ENCODE measurements at places on chromosomes 4 and X.

DNA sequence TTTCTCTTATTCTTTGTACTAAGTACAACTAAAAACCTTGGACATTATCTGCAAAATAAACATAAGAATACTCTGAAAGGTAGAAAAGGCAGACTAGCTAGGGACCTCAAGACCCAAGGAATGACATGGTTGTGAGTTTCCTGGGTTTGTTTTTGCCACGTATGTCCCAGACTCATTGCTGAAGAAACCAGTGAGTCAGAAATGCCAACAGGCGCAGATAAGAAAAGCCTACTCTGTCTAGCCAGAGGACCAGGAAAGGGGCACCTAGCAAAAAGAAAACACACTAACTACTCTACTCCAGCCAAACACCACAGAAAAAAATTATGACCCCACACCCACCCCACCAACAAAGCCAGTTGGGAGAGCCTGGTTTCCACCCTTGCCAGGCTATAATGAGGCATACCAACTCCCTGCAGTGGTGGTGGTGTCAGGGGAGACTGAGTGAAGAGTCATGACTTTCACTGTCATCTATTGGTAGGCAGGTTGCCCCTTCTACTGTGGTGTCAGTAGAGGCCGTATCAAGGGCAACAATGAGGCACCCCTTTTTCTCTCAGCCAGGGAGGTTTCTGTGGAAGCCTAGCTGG is 10.9 kb downstream of the MTMR1 start:
- DNase-seq = no peak

- DNase-seq = no peak
These were observed 40.1 kb upstream of the LRPAP1 start for GRCh38 chr4:3572363-3572762.

- DNase-seq = no peak
These were observed 100.9 kb downstream of the WDFY3 start for GRCh38 chr4:84865600-84865999.

DNA sequence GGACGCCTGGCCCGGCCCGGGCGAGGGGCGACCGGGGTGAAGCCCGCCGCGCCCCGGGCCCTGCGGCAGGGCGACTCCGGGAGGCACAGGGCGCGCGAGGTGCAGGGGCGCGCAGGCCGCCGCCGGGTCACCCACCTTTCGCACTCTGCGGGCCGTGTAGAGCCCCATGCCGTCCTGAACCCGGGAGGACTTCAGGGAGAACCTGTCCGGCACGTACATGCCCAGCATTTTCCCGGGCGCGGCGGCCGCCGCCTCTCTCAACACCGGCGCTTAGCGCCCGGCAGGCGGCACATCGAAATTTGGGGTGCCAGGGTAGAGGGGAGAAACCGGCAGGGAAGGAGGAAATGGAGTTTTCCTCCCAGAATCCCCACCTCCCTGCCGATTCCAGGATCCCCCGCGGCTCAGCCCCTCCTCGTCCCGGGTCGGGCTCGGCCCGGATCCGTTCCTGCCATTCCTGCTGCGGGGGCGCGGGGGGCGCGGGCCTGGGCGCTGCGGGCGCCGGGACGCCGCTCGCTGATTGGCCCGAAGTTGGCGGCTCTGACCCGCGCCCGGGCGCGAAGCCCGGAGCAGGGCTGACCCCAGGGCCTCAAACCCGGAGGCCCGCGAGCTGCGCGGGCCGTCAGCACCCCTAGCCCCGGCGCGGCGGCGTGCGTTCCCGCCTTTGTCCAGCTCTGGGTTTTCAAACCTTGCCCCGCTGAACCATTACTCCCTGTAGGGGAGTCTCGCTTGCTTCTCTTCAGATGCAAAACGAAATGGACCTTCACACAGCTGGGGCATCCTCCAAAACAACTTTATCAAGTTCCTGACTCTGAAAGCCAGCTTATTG is at the start of gene PRDM5:
TSS of gene PRDM5 (minus strand) at position 346 of the 826 bp plus-strand sequence. CDS start at position 228, 118 bp downstream.
- DNase-seq = peak; percentile 81

DNA sequence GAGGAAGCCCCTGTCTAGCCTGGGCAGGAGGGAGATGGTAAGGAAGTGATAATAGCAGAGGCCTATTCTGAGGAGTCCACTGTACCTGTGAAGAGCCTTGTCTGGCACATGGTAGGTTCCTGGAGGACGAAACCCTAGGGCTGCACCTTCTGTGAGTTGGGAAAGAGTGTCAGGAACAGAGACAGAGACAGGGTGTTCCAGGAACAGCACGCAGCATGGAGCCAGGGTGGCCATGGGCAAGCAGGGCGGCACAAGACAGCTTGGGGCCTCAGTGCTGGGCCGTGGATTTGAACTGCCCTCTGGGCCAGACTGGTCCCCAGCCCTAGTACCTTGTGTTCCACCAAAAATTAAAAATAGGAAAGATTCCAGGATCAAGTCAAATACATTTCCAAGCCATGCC is 272.5 kb downstream of the EVC2 start:
- no peak for DNase-seq

DNA sequence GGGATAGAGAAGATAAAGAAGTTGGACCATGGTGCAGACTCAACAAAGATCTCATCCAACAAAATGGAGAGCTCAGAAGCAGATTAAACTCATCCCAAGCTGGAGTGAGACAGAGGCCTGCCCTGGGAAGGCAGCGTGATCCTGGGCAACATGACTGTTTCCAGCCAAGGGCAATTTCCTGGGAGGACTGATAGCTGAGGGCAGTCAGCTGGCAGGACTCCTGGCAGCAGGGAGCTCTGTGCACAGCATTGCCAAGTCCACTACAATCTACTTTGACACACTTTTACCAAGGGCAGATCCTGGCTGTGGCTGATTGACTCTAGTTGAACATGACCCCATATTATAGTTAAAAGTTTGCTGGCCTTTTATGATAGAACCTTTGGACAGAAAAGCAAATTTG is 357.3 kb upstream of the RASGEF1B start:
- DNase-seq = no peak

DNA sequence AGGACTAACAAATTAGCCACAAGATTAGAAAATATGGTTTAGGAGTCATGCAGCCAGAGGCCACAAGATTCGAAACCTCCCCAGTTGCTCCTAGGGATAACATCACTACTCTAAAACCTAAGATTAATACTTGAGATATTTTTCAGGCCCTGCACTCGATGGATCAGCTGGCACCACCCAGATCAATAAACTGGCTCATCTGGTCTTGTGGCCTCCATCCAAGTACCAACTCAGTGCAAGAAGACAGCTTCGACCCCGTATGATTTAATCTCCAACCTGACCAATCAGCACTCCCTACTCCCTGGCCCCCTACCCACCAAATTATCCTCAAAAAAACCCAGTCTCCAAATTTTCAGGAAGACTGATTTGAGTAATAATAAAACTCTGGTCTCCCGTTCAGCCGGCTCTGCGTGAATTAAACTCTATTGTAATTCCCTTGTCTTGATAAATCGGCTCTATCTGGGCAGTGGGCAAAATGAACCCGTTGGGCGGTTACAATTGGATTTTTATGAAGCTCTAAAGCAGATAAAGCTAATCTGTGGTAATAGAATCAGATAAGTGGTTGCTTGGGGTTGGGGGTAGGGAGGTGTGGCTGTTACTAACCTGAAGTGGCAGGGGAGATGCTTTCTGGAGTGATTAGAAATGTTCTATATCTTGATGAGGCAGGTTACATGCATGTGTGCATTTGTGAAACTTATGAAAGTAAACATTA is 91.8 kb upstream of the ATXN3L start:
- no peak for DNase-seq

GRCh38 chrX:19887911-19888879 is 795 bp upstream of the SH3KBP1 start:
- DNase-seq = peak; percentile 69

DNA sequence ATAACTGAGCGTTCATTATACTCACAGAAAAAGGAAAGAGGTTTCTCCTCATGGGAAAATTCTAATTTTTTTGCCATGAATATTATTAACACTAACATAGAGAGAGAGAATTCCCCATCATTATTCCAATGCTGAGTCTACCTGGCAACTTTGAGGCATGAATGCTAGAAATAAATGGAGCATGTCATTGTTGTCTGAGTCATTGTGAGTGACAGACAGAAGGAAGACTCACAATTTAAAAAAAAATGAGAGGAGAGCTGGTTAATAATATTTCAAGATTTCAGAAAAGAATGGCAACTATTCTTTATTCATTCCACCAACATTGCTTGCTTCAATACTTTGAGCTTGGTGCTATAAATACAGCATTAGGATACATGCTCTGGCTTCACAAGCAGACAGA is 170.4 kb upstream of the HS3ST1 start:
- no peak for DNase-seq

- DNase-seq = no peak
These were observed 187.1 kb downstream of the SHROOM3 start for GRCh38 chr4:76622126-76622525.

DNA sequence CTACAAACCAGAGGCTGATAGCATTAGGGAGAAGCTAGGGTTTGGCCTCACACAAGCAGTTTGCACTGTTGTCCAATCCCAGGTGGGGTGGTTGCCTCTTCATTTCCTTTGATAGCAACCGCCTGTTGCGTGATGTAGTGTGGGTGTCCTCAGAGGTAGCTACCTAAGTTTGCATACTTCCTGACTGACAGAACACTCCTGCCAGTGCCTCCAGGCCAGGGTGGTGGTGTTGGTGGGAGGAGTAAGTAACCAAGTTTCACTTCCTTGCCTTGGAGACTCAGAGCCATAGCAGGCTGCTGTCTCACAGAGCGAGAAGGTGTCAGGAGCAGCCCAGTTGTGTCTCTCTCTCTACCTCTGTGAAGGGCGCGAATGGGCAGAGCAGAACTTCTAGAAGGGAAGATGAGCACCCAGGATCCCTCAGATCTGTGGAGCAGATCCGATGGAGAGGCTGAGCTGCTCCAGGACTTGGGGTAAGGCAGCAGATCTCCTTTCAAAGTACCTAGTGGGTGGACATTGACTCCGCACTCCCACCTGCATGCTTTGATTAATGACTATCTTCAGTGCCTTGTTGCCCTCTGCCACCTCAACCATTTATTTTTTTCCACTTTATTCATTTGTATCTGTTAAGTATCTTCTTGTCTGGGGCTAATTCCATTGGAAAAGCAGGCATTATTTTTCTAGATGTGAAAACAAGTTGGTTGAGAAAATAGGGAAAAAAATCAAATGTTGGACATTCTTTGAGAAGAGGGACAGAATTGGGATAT is at the start of gene DAPP1:
TSS of gene DAPP1 (plus strand) at position 283 of the 764 bp plus-strand sequence. CDS start at position 370, 87 bp downstream.
- no peak for DNase-seq

DNA sequence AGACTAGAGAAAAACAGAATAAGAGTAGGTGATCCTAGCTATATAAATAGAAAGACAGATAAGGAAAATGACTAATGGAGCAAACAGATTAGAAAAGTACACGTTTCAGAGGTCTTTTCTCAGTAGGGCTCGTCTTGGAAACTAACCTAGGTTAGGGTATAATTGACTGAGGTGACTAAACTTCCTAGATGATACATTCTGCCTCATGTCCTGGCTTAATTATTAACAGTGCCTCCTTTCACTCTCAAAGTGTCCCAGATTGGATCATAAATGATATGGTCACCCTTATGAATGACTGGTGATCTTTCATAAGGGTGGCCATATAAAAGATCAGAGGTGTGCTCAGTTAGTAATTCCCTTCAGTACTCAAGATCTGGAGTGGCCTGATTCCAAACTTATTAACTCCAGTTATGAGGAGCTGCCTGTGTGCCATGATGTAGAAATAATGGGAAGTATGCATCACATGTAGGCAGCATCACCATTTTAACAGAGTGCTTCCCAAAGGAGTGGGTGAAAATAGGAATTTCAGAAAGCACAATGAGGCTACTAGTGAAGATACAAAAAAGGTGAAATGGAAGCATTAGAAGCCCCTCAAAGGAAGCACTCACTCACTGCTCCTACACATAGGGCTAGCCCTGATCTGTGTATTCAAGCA is 14.7 kb upstream of the GRIA3 start:
- no peak for DNase-seq

DNA sequence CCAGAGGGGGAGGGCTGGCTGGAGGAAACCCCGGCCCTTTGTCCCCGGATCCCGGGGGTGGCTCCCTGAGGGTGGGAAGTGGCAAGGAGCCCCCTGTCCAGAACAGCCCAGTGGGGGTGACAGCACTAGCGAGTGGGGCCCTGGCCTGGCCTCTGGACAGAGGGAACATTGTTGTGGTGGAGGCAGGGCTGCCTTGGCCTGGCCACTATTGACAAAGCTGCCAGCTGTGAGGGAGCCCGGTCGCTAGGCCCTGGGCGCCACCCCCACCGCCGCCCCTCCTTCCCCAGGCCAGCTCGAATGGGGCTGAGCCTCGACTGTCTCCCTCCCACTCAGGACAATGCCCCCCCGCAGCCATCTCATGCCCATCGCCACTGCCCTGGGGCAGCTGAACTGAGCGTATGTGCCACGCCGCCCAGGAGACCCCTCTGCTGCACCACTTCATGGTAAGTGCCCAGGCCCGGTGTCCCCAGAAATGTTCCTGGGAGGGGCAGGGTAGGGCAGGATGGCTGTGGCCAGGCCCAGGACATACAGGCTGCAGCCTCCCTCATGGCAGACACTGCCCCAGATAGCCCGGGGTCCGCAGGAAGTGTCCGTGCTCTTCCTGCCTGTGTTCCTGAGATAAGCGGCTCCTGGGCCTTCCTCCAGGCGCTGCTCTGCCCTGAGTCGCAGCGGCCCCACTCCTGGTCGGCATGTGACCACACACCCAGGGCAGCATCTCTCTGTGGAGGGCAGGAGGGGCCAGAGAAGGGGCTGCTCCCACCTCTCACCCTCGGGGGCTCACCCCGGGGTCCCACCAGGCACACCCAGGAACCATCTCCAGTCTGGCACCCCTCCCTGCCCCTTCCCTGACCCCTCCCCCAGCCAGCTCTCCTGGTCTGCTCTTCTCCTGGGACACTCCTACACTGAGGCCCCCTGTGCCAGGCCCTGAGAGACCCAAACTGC is 1.4 kb downstream of the PLXNB3 start:
- DNase-seq = no peak

DNA sequence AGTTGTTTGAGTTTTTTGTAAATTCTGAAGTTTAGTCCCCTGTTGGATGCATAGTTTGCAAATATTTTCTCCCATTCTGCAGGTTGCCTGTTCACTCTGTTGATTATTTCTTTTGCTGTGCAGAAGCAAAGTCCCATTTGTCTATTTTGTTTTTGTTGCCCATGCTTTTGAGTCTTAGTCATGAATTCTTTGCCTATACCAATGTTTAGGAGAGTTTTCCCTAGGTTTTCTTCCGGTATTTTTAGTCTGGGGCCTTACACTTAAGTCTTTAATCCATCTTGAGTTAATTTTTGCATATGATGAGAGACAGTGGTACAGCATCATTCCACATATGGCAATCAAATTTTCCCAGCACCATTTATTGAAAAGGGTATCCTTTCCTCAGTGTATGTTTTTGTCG is 405.8 kb upstream of the RPS6KA3 start:
- no peak for DNase-seq
